IPS DF 19.7 (cell line): ENCODE measurements at places on chromosomes 16 and 17.

DNA sequence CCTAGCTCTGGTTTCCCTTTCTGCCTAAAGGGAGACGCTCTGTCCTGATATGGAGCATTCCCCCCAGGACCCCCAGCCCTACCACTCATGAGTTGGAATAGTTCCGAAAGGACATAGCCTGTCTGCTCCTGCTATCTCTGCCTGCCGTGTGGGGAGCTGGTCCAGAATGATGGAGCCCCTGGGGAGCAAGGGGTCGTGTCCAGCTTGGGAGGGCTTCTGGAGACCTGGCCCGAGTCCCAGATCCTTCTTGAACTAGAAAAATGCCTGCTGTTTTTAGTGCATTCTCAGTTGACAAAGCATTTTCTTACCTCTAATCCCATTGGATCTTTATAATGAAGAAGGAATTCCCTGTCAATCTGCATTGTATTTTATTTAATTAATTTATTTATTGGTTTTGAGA lies 9.1 kb upstream of the GRN start:
- DNase-seq, result no peak

DNA sequence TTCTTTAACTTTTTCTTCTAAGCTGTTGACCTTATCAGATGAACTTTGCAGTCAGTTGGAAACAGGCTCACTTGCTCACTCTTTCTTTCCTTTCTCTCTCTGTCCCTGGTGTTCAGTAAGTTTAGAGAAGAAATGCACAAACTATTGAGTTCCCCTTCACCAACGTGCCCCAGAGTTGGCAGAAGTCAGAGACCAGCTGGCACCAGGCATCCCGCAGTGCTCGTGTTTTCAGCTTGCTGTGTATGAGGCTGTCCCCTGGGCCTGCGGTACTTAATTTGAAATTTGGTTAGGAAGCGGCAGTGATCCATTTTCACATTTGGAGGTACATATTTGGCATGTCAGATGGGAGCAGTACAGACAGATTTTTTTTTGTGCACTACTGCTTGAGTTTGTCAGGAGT lies 258.6 kb downstream of the SNX29 start:
- DNase-seq, result no peak

DNA sequence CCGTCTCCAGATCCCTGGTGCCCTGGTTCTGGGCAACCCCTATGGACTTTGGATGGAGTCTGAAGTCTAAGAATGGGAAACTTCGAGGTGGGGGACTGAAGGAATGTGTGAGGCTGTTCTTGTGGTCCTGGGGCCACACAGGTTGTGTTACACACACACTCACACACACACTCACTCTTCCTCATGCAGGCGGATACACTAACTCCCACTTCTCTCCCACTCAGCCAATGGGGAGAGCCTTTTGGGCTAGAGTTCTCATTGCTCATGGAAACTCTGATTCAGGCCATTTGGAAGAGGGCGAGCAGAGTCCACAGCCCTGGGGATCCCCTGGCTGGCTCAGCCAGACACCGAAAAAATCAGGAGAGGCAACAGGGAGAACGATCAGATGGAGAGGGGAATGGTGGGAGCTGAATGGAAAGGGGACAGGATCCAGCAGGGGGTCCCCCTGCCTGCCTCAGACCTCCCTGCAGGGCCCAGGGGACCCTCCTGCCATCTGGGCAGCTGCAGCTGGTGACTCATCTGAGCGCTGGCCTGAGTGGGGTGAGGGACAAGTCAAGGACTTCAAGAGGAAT lies 9.1 kb downstream of the IGFBP4 start:
- DNase-seq, result no peak

GRCh38 chr17:7955414-7956227 lies 23.6 kb downstream of the CNTROB start:
- DNase-seq, result no peak

- DNase-seq, result no peak
Measured at GRCh38 chr16:68739964-68740627, 3.0 kb downstream of the CDH1 start.

- DNase-seq, result no peak
Measured at GRCh38 chr16:67181346-67181745, 2.4 kb downstream of the MATCAP1 start.

DNA sequence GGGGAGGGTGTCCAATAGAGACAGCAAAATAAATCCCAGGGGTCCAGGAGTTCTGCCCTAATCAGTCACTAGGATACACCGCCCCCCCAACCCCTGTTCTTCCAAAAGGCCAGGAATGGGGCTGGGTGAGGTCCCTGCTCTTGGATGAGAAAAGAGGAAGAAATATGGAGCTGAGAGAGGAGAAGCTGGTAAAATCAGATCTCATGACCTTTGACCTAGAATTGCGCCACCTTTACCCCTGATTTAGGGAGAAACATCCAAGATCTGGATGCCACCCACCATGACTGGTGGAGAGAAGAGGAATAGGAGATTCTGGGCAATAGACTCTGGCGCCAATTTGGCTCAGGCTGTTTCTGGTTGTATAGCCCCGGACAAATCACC lies 707 bp upstream of the CACNB1 start:
- DNase-seq, result no peak

- DNase-seq, result no peak
Measured at GRCh38 chr16:75252049-75252864, 833 bp upstream of the BCAR1 start.

- DNase-seq, result no peak
Measured at GRCh38 chr17:57838857-57839570, 10.8 kb downstream of the MRPS23 start.

- DNase-seq, result no peak
Measured at GRCh38 chr16:78619811-78620210, 520.4 kb downstream of the WWOX start.

GRCh38 chr17:65785109-65785508 lies 223.7 kb upstream of the AXIN2 start:
- no peak for DNase-seq

DNA sequence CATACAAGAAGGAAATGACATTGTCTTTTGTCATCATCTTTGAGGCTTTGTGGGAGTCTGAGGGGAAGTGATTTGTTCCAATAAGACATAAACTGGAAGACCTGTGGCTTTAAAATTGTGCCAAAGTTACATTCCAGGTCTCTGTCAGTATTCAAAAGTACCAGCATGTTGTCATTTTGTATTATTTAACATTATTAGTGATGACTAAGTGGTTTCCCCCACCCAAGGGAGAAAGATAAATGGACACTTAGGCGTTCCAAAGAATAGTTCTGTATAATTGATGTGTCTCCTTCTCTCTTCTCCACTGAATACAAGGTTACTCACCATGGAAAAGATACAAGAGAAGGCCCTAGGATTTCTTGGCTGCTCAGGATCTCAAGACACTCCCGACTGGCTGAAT lies 3.8 kb downstream of the CFAP97D1 start:
- DNase-seq, result no peak

DNA sequence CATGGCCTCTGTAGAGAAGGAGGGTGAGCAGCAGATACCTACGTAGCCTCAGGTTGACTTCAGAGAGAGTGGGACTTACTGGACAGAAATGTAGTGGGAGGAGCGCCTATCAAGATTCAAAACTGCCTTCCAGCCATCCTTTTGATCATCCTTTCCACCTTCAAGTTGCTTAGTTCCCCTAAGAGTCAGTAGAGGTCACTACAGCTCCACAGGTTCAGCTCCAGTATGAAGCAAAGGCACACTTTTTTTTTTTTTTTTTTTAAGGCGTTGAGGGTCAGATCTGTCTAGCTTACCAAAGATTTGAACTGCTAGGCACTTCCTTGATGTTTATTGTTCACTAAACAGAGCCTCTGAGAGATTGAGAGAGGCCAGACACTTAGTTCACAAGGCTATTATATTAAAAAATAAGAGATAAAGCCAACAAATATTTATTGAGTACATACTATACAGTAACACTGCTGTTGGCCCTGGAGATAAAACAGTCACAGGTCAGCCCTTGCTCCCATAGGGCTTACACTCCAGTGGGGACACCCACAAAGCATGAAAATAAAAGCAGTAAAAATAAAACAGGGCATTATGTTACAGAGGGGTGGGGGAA lies 3.1 kb downstream of the RNF227 start:
- DNase-seq, result no peak

GRCh38 chr17:57559634-57560318 lies 185.3 kb downstream of the CCDC182 start:
- no peak for DNase-seq

GRCh38 chr17:19238167-19238505 lies 970 bp downstream of the EPN2 start:
- DNase-seq, result no peak

GRCh38 chr16:3017794-3018506 lies at the start of gene CLDN6:
TSS of gene CLDN6 (minus strand) at chr16:3018183. CDS start at chr16:3016021, 2,162 bp downstream.
- DNase-seq, result peak; percentile 74

DNA sequence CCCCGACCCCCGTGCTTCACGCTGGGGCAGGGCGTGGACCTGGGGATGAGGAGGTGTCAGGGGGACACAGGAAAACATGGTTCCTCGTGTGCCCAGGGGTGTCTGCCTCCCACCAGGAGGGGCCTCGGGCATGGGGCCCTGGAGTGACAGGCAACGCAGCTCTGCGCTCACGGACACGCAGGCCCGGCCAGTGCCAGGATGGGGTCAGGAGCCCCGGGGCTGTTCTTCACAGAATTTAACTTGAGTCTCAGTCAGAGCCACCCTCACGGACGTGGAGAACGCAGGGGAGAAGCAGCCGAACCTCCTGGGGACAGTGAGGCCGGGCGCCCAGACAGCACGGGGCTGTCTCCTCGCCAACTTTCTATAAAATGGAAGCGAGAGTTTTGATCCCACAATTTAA lies 16.7 kb downstream of the UNKL start:
- no peak for DNase-seq

DNA sequence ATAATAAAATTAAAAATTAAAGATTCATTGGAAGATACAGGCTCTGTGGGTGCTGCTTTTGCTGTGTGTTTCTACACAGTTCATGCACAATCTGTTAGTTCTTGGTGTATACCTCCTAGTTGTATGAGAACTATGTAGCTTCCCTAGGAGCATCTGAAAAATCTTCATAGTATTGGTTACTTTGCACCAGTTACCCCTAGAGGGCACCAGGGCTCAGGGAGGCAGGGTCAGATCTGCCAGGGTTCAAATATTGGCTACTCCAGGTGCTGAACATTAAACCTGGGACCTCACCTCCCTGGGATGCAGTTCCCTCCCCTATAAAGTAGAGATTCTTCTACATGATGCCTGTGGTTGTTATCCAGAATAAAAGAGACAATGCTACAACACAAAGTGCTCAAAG lies 583.0 kb upstream of the CDH11 start:
- DNase-seq, result no peak

- no peak for DNase-seq
Measured at GRCh38 chr16:31347445-31347844, 7.5 kb upstream of the ITGAX start.

GRCh38 chr17:31387438-31387837 lies 4.0 kb upstream of the RAB11FIP4 start:
- no peak for DNase-seq

- no peak for DNase-seq
Measured at GRCh38 chr17:35170968-35171771, 23.0 kb downstream of the SLC35G3 start.

DNA sequence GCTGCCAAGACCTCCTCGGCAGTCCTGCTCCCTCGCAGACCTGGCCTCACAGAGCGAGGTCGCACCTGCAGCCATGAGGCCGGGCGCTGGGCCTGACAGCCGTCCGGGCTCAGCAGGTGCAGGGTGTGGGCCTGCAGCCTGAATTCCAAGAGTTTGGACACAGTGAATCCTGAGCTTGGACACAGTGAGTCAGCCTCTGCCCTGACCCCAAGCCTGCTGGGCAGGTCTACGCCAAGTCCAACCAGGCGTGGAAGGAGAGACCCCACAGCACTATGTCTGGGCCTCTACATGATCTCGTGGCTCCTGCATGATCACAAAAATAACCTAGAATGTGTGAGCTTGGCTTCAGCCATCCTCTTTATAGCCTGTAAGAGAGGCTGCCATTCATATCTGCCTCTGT lies 121.0 kb downstream of the C16orf95 start:
- no peak for DNase-seq

DNA sequence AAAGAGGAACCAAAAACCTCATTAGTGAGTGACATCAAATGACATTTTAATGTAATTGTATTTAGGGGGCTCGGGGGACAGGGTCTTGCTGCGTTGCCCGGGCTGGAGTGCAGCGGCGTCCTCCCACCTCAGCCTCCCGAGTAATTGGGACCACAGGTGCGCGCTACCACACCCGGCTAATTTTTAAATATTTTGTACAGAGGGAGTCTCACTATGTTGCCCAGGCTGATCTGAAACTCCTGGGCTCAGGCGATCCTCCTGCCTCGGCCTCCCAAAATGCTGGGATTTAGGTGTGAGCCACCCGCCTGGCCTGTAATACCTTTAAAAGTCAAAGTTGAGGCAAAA lies 581 bp downstream of the SNRNP25 start:
- DNase-seq, result no peak

GRCh38 chr17:74280093-74280513 lies 6.1 kb downstream of the DNAI2 start:
- DNase-seq, result no peak

GRCh38 chr17:32277284-32277683 lies 11.7 kb downstream of the RHBDL3 start:
- no peak for DNase-seq

- DNase-seq, result no peak
Measured at GRCh38 chr17:40105861-40106759, 5.7 kb upstream of the NR1D1 start.
